ENCODE measurements at places on chromosomes 7 and 10.

DNA sequence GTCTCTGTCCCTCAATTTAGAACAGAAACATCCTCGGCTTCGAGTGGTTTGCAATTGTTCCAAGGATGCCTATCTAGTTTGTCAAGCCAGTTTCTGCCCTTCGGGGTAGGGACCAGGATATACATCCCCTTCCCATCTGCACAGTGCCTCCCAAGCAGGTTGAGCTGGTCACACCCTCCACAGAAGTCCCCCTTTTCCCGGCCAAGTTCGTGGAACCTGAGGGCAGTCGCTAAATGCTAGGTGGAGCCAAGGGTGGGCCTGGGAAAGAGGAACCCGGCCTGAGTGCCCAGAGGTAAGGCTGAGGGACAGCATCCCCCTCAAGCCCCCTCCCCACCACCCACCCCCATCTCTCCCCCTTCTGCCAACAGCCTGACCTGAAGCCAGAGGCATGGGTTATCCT, 62.4 kb upstream of the NANOS1 start:
- no peak for DNase-seq

DNA sequence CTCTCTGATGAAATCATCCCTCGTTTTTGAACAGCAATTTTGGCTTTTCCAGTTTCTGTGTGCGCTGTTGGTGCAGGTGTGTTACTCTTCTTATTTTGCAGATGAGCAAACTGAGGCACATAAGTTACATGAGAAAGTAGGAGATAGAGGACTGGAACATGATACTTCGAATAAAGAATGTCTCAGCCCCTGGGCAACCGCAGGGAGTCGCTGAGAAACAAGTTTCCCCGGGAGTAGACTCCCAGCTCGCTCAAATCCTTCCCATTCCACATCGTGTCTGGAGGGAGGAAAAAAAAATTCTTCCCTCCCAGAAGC, 18.0 kb downstream of the MXI1 start:
- no peak for DNase-seq

DNA sequence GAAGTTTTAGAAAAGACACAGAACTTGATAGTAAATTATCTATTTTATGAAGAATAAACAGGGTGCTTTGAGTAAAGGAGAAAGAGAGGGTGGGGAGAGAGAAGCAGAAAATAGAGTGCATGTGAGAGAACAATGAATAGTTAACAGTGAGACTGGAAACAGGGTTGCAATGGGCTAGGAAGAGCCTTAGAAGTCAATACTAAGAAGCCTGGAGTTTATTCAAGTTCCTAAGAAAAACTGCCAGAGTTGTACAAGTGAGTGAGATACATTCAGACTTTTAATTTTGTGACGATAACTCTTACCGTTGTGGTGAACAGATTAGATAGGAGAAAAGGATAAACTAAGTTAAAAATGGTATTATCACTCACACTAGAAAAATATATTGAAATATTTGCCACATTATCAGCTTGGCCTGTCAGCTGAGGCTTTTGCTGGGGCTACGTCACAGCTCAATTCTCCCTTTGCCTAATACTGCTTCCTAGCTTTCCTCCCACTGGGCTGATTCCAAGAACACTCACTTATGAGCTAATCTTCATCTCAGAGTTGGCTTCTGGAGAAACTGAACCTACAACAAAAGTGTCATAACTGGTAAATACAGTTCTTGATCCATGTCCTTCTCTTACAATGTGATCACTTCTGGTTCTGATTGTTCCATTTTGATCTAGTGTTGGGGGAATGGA, 92.7 kb downstream of the SEMA3D start:
- DNase-seq: no peak

- DNase-seq: no peak
Measured at GRCh38 chr7:28980451-28981160, 22.5 kb upstream of the TRIL start.

- DNase-seq: no peak
Measured at GRCh38 chr7:2479276-2480069, 3.3 kb upstream of the GRIFIN start.

DNA sequence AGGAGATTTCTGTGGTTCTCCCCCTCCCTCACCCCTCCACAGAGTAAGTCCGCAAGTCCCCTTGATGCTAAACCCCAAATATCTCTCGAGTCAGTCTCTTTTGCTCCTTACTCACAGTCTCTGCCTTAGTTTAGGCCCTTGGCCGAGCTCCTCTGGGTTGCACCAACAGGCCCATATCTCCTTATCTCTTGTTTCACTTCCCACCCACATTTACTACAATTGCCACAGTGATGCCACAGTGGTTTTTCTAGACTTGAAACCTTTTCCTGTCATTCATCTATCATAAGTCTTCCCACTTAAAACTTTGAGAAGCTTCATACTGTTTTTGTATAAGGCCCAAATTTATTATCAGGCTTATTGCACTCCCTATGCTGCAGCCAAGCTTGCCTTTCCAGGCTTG, 23.4 kb upstream of the NME8 start:
- DNase-seq: no peak

DNA sequence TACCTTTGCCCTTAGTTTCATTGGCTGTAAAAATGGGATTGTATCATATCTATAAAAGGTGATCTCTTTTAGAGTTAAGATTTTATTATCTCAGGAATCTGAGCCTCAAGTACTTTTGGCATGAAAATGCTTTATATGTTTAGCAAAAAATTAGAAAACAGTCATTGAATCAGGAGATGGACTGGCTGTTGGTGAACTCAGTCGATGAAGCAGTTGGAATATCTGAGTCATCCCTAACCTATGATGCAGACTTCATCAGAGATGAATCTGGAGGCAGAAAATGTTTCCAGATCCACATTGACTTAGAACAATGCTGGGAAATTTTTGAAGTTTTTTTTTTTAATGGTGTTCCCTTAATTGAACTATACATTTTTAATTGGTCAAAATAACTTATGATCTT, 228.5 kb downstream of the SLC25A13 start:
- DNase-seq: no peak

- no peak for DNase-seq
Measured at GRCh38 chr7:94045581-94045980, 41.4 kb upstream of the BET1 start.

- DNase-seq: no peak
Measured at GRCh38 chr10:126683466-126683865, 13.0 kb upstream of the C10orf90 start.

DNA sequence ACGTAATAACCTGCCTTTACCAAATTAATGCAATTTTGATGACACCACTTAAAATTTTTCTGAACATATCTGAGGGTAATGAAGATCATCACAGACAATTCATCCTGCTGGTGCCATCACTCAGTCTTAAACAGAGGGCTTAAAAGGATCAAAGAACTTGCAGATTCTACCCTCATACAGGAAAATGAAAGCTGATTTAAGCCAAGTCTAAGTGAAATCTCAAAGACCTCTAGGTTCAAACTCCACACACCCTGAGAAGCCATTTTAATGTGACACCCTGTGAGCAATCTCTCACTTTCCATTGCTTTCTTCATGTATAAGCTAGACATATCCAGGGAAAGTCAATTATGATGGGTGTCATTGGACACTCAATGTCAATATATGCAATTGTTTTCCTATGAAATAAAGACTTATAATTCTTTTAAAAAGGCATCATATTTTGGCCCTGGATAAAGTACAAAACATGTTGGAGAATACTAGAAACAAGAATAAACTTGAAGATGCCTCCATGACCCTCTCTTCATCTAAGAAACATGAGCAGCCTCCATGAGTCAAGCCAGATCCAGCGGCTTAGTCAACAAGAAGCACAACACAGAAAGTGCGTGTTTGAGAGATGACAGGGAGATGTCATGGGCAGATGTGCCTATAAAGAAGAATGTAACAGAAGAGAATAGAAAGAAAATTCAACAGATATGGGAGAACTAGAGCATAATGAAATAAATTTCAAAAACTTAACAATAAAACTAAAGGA, 291.9 kb downstream of the PARD3 start:
- DNase-seq: no peak

- DNase-seq: no peak
Measured at GRCh38 chr7:118280319-118281012, 56.0 kb downstream of the ANKRD7 start.

DNA sequence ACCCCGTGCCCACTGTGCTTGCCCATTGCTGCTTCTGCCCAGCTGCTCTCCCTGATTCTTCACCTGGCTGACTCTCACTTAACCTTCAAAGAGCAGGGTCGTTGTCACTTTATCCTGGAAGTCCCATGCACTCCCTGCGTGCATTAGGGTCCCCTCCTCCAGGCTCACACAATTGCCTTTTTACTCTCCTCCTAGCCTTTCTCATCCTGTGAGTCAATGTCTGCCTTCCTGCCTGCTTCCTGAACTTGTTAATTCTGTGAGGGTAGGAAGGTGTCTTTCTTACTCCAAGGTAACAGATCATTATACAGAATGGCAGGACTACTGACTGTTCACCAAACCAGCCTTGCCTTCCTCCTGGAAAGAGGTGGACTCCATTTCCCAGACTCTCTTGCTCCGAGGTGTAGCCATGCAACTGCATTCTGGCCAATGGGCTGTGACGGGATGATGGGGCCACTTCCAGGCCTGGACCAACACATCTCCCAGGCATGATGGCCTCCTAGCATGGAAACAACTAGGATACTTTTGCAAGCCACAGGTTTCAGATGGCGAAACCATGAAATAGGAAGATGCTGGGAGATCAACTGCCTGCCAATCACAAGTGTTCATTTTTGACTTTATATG, 54.7 kb downstream of the ARHGAP22 start:
- DNase-seq: no peak

Measured in NCI-H748 treated with DMSO at 0.1 percent for 48 hours (cell line).